NCI-H226 (cell line): ENCODE measurements at places on chromosomes 11 and 22.
A peak's percentile ranks its signal among the peaks of the same experiment; 100 is the strongest.

DNA sequence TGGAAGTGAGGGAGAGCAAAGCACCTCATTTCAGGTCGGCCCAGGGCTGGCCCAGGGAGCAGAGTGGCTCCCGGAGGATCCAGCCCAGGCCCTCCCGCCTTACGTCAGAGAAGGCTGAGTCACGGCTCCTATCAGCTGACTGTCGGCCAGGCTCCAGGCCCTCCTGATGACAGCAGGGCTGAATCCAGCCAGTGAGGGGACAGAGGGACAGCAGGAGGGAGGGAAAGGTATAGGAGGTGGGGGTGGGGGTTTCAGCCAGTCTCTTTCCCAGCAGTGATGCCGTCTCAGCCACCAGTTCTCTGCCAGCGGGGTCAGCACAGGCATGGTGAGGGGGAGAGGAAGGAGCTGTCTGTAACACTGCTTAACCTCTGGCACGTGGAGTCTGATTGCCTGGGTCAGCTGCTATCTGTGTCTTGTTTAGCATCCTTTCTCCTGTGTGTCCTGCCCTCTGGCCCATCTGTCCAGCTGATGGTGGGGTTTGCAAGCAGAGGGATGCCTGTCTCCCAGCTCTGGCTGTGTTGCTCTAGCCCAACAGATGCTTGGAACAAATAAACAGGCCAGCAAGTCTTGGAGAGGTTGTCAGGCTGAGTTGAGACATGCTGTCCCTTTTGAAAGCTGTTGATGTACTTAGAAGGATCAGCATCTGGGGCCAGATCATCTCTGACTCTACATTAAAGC, 74.0 kb downstream of the ADAMTS15 start:
- DNase-seq = peak; percentile 92

DNA sequence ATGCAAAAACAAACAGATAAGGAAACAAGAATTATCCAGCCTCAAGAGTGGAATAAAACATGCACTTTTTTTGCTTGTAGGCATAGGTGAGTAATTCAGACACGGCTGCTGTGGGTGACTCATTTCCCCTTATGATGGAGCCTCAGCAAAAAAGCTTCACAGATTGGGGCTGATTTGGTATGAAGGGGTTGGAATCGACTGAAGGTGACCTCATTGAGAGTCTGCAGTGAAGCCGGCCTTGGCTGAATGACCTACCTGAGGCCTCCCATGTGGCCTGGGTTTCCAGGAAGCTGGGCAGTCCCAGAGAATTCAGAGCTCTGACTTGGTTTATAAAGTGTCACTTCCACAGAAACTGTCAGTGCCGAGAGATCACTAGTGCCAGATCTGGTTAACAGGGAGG, 34.2 kb upstream of the VPREB1 start:
- DNase-seq = peak; percentile 58

DNA sequence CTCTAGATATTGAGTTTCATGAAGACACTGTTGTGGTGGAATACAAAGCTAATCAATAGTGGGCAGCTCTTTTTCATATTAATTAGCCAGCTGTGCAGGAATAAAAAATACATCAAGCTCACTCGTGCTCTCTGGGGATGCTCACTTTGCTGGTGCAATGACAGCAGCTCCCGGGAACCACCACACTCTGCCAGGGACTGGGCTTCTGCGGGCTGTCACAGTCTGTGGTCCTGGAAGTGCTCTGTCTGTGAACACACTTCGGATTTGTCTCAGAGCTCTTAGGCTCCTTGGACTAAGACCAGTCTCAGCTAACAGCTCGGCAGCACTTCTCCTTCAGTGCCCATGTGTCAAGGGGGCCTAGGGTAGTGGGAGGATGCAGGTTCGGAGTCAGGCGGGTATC, 393.5 kb downstream of the TENM4 start:
- no peak for DNase-seq

GRCh38 chr11:78941226-78941851, 366.7 kb upstream of the NARS2 start:
- DNase-seq = no peak

DNA sequence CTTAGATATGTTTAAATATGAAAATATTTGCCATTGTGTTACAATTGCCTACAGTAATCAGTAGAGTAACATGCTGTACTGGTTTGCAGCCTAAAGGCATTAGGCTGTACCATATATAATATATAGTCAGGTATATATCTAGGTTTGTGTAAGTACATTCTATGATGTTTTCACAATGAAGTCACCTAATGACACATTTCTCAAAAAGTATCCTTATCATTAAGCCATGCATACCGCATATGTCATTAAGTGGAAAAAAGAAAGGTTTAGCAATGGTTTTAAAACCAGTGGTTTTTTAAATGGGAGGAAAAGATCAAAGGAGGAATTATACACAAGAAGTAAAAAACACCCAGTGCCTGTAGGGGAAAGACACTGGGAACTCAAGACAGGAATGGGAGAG, 122.7 kb downstream of the RBFOX2 start:
- DNase-seq = no peak

GRCh38 chr11:119316729-119317591, at the start of gene MCAM:
Gene MCAM, minus strand, starts transcription at chr11:119317130. Its CDS starts 29 bp downstream, at chr11:119317101.
- no peak for DNase-seq

DNA sequence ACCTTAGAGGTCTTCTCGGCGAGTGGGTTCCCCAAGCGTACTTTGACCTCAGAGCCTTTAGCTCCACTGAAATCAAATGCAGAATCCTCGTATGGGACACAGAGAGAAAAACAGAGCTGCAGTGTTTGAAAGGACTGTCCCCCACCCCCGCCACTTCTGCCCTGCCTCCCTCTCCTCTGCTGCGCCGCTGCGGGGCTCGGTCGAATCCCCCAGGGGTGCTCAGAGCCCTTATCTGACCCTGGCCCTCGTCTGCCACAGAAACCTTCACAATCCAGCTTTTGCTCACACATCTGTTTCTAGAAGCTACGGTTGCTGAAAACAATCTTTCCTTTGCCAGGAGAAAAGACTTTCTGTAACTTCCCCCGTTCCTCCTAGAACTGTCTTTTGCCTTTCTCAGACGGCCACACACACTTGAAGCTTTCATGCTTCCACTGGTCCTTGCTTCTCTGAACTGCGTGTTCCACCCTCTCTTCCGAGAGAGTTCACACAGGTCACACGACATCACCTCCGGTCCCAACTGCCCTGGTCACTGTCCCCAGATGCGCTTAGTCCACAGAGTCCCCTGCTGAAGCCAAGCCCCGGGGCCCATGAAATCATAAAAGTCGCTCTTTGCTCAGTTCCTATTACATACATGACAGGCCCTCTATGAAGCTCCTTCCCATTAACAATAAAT, 3.7 kb downstream of the SMIM35 start:
- DNase-seq = no peak

- DNase-seq = no peak
These were observed 87.0 kb downstream of the DLG2 start for GRCh38 chr11:85540181-85540580.

- DNase-seq = peak; percentile 85
These were observed 12.2 kb downstream of the MRGPRF start for GRCh38 chr11:69000831-69001242.

GRCh38 chr22:29727131-29727523, 7.3 kb downstream of the CABP7 start:
- no peak for DNase-seq

- no peak for DNase-seq
These were observed 617 bp upstream of the ARHGAP20 start for GRCh38 chr11:110712659-110713448.

DNA sequence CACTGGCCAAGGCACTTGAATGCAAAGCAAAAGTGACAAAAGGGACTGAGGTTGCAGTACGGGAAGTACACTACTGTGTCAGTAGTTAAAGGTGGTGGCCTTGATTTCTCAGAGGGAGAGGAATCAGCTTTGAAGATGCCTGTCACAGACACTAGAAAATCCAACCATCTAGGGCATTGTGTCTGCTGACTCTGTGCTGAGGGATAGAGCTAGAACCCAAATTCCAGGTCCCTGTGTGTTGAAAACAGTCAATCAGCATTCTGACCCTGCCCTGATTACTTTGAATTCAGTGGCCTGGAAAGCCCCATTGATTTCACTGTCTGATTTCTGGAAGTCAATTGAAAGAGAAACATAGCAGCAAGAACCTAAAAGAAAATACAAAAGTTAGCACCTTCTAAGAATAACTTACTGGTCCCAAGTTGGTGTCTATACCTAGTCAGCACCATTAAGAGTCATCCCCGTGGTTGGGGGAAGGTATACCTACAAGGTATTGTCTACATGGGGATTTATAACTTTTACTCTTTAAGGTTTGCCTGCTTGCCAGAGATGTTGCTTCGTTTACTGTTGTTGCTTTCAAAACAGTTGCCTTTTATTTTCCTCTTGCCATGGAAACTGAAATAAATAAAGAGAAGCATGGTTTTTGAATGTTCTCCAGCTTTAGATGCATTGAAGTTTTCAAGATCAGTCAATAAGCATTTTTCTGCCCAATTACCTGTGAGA, 97.3 kb downstream of the PDHX start:
- DNase-seq = no peak

GRCh38 chr22:45754822-45755221, 83.2 kb downstream of the ATXN10 start:
- no peak for DNase-seq

DNA sequence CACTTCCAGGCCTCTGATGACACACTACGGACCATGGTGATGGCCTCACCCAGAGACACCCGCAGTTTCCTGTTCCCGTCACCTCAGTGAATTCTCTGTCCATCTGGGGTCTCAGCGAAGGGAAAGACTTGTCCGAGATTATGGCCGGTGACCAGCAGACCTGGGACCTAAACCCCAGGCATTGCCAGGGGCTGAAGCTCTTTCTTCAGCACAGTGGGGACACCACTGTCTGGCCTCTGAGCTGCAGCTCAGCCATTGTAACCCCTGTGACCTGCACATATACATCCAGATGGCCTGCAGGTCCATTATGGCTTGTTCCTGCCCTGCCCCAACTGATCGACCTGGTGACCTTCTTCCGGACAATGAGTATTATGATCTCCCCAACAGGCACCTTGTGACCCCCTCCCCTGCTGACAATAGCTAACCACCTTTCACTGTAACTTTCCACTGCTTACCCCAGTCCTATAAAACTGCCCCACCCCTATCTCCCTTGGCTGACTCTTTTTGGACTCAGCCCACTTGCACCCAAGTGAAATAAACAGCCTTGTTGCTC, 22.3 kb downstream of the CBX7 start:
- DNase-seq = no peak

DNA sequence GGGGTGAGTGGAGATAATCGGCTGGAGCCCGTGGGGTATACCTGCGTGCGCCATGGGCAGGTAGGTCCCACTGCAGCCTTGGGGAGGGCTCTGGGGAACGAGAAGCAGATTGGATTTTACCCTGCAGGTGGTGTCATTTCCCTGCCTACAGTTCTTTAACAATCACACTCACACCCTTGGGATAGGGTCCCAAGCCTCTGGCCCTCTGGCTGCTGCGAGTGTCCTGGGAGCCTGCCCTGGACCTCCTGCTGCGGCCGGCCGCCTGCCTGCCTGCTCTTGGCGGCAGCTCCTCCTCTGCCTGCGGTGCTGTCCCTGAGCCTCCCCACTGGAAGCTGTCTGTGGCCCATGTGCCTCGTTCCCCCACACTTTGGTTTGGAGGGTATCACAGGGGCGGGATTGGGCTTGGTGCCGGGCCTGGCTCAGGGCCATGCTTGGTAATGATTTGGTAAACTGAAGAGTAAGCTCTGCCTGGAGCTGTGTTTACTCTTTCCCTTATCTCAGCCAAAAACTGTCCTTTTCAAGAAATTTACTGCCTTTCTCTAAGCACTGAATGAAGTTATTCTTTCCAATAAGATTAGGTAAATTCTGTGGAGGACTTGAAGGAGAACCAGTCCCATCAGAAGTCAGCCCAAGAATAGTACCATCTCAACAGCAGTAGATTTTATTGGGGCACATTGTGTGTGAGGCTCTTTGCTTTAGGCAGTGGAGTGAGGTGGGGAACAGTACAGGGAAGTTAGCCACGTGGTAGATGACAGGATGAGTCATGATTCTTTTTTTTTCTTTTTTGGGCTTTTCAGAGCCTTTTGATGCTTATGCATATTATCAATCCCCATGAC, 53.7 kb downstream of the TBC1D22A start:
- DNase-seq = no peak

GRCh38 chr11:45048870-45049691, 97.4 kb upstream of the PRDM11 start:
- peak; percentile 33 for DNase-seq

DNA sequence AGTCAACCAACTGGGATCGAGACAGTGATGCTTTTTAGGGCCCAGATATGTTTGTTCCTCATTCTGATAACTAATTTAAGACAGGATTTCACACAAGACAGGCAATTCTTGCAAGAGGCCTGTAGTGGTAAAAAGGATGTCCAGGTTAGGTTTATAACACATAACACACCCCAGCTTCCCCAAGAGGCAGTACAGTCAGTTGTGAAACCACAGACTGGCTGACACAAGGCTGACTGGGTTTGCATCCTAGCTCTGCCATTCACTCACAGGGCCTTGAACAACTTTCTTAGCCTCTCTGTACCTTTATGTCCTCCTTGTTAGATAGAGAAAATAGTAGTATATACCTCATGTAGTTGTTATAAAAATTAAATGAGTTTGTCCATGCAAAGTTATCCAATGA, 55.0 kb upstream of the PTH start:
- DNase-seq = no peak

- no peak for DNase-seq
These were observed 429.5 kb downstream of the TENM4 start for GRCh38 chr11:79011357-79011756.

GRCh38 chr11:64298966-64299846, 952 bp upstream of the CATSPERZ start:
- DNase-seq = no peak

GRCh38 chr11:70482529-70482917, 84.2 kb downstream of the CTTN start:
- DNase-seq = no peak

DNA sequence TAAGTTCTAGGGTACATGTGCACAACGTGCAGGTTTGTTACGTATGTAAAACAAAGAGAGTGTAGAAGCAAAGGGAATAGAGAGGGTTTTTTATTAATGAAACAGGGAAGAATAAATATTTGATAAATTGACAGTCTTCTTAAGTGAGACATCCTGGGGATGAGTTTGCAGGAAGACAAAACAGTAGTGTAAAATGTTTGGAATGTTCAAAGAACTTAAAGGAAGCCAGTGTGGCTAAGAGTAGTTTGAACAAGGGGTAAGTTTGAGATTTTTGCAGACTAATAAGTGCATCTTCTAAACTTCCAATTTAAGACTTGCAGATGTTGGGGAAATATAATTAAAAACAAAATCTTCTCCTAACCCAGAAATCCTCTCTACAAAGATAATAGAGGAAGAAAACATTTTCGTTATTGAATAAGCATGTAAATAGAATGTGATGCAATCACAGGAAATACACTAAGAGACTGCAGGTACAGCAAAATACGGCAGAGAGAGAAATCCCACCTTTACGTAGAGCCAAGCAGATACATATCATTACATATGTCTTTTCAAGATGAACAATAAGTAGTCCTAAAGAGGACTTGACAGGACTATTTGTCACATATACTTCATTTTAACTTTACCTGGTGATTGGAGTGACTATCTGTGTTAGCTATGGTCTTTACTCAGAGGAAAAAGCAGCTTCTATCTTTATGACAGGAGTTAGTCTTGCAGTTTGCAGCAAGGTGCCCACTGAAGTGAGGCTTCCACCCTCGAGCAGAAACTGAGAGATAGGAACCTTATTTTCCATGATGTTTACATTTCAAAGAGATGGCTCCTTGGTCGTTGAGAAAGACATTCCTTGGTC, 402.1 kb downstream of the CNTN5 start:
- peak; percentile 25 for DNase-seq

- DNase-seq = no peak
These were observed 10.9 kb upstream of the FGF3 start for GRCh38 chr11:69830086-69830485.
